ENCODE measurements at places on chromosomes 5 and 9.

DNA sequence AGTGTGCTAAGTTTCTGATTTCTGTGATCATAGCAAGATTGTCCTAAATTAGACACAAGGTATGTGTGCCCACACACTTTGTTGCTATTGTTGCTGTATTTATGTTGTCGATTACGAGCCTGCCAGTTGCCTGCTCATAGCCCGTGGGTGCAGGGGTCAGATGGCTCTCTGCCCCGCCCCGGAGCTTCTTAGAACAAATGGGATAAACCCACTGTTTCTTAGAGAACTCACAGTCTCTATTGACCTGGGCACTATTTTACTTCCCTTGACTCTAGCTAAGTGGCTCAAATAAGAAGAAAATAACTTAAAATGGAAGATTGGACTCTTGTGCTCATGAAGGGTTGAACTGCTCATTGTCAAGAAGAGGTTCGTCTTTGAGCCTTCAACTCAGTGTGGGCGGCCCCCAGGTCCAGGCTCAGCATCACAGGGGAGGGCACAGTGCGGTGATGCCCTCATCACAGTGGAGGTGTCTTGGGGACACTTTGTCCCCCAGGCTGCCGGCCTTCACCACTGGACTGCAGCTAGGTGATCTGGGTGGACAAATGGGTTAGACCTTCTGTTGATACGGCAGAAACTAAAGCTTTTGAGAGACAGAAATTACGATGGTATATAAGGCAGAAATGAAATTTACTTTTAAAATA lies 155.5 kb downstream of the TENT4A start:
- no peak for DNase-seq

- no peak for DNase-seq
Measured at GRCh38 chr5:31107091-31107518, 86.4 kb upstream of the CDH6 start.

GRCh38 chr5:116375926-116376325 lies 198.7 kb downstream of the SEMA6A start:
- DNase-seq, result no peak

DNA sequence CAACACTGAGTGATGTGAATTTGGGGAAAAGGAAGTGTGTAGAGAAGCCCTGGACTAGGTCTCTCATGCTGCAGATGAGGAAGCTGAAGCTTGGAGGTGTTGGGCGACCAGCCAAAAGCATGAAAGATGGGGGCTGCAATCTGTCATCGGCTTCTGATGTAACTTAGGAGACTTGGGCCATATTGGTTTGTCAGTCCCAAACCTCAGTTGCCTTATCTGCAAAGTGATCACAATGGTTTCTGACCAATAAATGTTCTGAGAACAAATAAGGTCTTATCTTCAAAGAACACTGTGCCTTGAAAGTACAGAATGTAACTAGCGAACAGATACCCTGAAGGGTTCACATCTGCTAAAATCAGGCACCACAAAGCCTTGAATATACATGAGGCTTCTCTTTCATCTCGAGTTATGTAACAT lies 198.4 kb upstream of the NR3C1 start:
- DNase-seq, result no peak

DNA sequence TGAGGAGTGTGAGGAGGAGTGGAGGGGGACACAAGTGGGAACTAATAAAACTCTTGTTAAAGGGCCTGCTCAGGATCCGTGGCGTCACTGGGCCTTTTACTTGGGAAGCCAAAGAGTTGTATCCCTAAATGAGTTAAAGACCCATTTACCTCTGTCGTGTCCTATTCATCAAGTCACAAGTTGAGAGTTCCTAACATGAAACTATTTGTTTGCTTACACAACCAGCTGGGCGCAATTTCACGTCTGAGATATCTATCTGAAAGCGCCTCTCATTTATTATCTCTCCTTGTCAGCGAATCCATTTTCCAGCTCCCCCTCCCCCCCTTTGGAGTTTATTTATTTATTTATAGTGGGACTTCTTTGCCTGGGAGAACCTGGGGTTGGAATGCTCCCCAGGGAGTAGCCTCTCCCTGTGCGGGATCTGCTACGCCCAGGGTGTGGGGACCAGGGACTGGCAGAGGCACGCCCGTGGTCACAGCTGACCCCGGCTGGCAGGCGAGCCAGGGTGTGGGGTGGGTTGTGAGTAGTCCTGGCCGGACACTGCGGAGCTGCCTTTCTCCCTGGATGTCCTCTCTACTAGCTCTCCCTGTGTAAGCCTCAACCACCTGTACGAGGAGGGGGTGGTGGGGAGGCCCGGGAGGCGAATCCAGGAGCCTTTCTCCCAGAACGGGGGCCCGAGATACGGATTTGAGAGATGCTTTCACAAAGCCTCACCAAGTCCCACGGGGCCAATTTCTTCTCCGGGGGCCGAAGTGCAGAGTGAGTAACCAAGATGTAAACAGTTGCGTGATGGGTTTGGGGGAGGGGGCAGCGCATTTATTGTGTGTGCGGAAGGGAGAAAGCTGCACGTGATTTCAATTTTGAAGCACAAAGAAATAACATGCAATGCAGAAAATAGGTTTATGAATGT lies 15.3 kb downstream of the NR2F1 start:
- no peak for DNase-seq
